Ascending aorta (tissue), 2 donors: ENCODE measurements at places on chromosomes 3 and 15. TPM values are rescaled to one million over a fixed set of nuclear protein-coding genes. Genes with fewer than 3 reads are reported as not detected.

ZCWPW2 gene
- not detected for total RNA-seq

DPH3 gene
- total RNA-seq = 5.5 TPM

ZNF385D gene
- total RNA-seq = 32.0 TPM

CYP1A2 gene
- not detected for total RNA-seq

C3orf20 gene
- total RNA-seq = not detected

ALG1L2 gene
- total RNA-seq = not detected

KCNH8 gene
- total RNA-seq = not detected

FSIP1 gene
- not detected for total RNA-seq

KNSTRN gene
- 5.1 TPM for total RNA-seq

GUCA1C gene
- total RNA-seq = not detected

KCNAB1 gene
- total RNA-seq = 15.1 TPM

HIGD1A gene
- 109 TPM for total RNA-seq

ATP6V1A gene
- 18.3 TPM for total RNA-seq

PLXND1 gene
- total RNA-seq = 407 TPM

CHDH gene
- 0.53 TPM for total RNA-seq

WNT5A gene
- 11.3 TPM for total RNA-seq

PLXNB1 gene
- 160 TPM for total RNA-seq

SLC15A2 gene
- not detected for total RNA-seq

CCDC12 gene
- 34.3 TPM for total RNA-seq

EIF2B5 gene
- 24.7 TPM for total RNA-seq
